ENCODE measurements at places on chromosomes 1 and 21.

GRCh38 chr1:117638759-117639158 is 32.9 kb downstream of the TENT5C start:
- no peak for DNase-seq

GRCh38 chr21:37369307-37369854 is 2.8 kb downstream of the DYRK1A start:
- DNase-seq, result no peak

DNA sequence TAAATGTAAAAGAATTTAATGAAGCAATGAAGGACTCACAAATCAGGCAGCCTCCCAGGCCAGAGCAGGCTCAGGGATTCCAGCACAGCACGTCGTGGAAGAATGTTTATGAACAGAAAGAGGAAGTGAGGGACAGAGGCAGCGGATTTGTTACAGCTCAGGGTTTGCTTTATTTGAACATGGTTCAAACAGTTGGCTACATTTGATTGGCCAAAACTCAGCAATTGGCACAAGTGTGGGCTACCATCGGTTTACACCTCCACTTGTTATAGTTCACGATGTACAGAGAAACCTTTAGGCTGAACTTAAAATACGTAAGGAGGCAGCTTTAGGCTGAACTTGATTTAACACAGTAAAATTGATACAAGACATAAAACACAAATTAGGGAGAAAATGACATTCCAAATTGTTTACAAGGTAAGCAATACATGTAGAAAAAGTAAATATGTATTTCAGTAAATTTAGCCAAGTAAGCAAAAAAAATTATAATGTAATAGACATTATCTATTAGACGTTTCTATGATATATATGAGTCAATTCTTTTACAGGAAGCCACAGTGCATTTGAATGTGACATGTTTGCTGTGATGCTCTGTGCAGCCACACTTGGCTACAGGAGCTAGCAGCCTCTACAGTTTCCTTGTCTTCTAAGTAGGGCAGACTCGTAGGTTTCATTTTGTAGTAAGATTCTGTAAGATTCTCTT is 126.5 kb downstream of the ADSS2 start:
- DNase-seq, result no peak

- DNase-seq, result peak; percentile 11
These were observed 49.6 kb upstream of the KCTD3 start for GRCh38 chr1:215517441-215517891.

DNA sequence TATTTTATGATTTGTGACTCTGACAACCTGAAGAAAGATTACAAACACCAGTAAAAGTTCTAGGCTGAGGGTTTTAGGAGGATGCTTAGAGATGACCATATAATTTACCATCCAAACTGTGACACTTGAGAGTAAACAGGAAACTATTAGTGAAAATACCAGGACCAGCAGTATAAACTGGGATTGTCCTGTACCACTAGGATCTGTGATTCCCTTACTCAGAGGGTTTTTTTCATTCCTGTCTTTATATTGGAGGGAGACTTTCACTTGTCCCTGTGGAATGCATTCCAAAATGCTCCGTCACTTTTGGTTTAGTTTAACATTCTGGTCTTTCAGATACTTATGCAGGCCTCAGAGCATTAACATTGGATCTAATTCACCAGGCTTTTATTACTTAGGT is 482.9 kb downstream of the PTBP2 start:
- peak; percentile 60 for DNase-seq

DNA sequence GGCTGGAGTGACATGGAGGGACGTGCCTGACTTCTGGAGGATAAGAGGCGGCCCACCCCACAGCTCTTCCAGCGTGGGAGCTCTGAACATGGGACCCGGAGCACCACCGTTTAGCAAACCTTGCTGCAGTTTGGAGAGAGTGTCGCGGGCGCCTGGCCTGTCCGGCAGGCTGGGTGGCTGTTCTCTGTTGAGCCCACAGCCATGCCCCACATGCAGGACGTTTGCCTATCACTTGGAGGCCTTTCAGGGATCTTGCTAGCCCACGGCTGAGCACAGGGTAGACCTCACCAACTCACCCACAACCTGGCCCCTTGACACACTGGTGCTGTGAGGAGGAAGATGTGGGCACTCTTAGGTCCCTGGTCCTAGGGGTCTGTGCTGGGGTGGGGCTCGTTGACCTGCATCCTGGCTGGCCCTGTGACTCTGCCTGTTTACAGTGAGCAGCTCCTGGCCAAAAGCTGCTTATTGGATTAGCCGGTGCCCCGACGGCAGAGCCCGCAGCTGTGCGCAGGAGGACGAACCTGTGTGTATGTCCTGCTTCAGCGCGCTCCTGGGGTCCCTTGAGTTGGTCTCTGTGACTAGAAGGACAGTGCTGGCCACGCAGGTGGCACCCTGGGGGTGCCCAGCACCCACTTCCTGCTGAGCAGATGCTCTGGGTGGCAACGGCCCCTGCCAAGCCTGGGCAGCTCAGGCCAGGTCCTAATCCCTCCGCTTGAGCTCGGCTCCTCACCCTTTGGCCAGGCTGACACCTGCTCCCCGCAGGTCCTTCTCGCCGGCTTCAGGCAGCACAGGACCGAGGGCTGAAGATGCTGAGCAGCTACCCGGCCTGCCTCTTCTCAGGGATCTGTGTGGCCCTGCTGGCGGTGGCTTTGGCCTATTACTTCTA is 72.4 kb upstream of the TRAPPC10 start:
- no peak for DNase-seq

DNA sequence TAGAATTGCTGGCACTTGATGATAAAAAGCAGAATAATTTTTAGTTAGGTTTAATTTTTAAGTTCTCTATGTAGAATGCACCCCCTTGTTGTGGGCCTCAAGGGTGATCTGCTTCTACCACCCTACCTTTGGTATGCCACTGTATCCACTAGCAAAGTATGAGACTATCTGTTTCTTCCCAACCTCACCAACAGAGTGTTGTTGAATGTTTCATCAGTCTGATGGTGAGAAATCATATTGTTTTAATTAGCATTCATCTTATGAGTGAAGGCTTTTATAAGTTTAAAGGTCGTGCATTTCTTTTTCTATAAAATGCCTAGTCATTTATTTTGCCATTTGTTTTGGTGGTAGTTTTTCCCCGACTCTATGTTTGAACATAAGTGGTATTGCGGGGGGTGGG is 141.0 kb downstream of the MAGI3 start:
- peak; percentile 18 for DNase-seq

DNA sequence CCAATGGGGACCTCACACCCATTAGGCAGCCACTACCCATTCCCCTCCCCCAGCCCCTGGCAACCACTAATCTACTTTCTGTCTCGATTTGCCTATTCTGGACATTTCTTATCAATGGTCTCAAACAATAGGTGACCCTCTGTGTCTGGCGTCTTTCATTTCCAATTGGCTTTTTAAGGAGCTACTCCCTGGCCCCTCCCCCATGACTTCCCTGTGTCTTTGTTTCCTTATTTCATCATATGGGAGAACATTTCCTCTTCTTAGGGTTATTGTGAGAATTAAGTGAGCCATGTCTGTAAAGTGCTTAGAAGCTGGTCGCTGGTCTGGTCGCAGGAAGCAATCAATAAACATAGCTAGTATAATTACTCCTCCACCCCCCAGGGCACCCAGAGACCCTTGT is 80.9 kb downstream of the SPSB1 start:
- no peak for DNase-seq

DNA sequence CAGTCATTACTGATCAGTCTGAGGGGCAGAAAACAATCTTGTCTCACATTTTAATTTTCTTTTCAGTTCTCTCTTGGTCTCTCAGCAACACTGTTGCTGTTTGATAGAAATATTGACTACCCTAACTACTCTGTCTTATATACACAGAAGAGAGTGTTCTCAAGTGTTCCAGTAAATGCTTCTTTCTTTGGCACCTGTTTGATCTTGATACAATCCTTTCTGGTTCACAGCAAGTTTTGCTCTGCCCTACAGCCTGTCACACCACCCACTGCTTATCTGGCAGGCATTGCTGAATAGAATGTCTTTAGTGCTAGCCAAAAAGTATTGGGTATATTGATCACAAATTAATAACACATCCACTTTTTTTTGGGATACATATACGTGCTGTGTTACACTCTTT is 75.7 kb upstream of the WLS start:
- no peak for DNase-seq

DNA sequence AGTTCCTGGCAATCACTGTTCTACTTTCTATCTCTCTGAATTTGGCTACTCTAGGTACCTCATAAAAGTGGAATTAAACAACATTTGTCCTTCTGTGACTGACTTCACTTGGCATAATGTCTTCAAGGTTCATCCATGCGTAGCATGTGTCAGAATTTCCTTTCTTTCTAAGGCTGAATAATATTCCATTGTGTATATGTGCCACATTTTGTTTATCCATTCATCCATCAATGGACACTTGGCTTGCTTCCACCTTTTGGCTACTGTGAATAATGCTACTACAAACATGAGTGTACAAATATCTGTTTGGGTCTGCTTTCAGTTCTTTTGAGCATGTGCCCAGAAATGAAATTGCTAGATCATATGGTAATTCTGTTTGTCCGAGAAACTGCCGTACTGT is 14.7 kb downstream of the CACHD1 start:
- DNase-seq, result no peak

GRCh38 chr1:39936724-39937491 is 18.0 kb upstream of the MFSD2A start:
- DNase-seq, result no peak
